ENCODE measurements at places on chromosomes 12 and 14.

GRCh38 chr12:57838594-57839302, 7.8 kb downstream of the CTDSP2 start:
- no peak for DNase-seq

- DNase-seq: no peak
These were observed 40.0 kb downstream of the ISCA2 start for GRCh38 chr14:74533576-74533975.

DNA sequence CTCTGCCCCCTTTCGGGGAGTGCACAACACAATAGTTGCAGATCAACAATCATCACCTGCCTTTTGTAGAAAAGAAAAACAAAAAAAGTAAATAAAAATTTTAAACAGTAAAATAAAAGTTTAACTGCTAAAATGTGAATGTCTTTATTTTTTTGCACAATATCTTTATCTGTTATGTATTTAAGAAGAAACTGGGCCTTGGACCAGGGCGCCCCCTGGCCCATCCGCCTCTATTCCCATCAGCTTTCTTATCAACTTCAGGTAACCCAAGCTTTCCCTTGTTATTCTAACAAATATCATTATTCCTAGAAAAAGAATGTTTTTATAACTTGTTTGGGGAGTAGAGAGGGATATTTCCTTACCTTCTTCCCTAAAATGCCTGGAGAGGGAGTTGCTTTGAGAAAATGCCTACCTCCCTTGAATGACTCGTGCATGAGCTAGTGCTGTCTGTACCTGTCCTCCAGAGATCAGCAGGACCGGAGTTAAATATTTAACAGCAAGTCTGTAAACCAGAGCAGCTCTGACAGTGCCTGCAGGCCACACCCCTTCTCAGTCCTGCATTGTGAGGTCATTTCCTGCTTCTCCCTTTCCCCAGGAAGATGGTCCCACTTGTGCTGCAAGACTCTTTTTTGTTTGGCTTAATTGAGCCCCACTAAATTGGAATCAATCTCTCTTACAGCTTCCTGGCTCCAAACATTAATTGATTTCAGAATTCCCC, 192.8 kb upstream of the RGS6 start:
- no peak for DNase-seq

GRCh38 chr12:49358483-49359141, 8.7 kb upstream of the SPATS2 start:
- peak; percentile 34 for DNase-seq

DNA sequence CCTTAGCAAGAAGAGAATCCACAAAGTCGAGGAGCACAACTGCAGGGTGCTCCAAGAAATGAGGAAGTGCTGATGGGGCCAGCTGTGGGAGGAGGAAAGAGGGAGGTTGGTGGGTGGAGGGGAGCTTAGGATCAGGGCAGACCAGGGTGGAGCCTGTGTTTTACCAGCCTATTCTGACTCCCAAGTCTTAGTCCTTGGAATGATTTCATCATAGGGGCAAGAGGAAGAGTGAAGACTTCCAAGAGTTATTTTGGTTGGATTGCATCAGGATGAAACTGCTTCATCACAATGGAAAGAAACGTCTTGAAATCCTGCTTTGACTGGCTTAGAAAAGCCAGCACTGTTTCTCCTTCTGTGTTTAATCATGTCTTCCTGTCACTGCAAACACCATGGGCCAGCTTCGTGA, 194.0 kb downstream of the DPF3 start:
- DNase-seq: no peak

DNA sequence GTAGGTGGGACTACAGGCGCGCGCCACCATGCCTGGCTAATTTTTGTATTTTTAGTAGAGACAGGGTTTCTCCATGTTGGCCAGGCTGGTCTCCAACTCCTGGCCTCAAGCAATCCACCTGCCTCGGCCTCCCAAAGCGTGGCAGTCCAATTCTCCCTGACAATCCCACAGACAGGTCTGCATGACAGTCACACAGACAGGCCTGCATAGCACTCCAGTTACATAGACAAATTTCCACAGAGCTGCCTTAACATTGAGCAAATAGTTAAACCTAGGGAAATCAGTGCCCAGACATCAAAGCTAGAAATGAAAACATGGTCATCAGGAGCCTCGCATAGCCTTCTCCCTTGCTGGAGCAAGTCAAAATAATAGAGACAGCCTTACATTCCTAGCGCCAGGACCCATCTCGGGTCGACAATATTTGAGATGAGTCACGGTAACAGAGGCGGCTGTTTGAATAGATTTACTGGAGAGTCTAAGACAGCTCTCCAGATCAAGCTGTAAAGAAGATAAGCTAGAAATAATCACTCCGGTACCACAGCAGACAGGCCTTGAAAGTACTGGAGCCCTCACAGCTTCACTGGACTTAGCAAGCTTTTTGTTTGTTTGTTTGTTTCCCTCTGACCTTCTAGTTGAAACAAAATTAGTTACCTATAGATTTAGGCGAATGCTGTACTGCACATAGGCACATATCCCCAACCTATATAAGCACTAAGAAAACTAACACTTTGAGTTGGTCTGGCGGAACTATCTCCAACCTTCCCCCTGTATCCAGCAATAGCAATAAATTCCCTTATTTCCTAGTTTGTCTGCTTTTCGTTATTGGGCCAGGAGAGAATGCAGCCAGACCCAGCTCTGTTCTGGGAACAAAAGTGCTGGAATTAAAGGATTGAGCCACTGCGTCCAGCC, 23.8 kb upstream of the PYROXD1 start:
- DNase-seq: no peak

GRCh38 chr12:93982771-93983315, 165.5 kb upstream of the PLXNC1 start:
- DNase-seq: no peak
